ENCODE measurements at places on chromosomes 13 and 19. TPM values are rescaled to one million over a fixed set of nuclear protein-coding genes. Genes with fewer than 3 reads are reported as not detected.

- peaks cover 3% of the 10 kb centered on the region for H3K4me1 ChIP-seq
- H3K4me3 ChIP-seq: no peak overlapping the region
- no peak overlapping the region for H3K27ac ChIP-seq
- no peak for DNase-seq
- H3K36me3 ChIP-seq: peaks cover 2% of the 10 kb centered on the region
- no peaks in the 10 kb centered on the region for H3K27me3 ChIP-seq
Measured at GRCh38 chr19:19530889-19531288, 2.2 kb downstream of the YJEFN3 start.

DNA sequence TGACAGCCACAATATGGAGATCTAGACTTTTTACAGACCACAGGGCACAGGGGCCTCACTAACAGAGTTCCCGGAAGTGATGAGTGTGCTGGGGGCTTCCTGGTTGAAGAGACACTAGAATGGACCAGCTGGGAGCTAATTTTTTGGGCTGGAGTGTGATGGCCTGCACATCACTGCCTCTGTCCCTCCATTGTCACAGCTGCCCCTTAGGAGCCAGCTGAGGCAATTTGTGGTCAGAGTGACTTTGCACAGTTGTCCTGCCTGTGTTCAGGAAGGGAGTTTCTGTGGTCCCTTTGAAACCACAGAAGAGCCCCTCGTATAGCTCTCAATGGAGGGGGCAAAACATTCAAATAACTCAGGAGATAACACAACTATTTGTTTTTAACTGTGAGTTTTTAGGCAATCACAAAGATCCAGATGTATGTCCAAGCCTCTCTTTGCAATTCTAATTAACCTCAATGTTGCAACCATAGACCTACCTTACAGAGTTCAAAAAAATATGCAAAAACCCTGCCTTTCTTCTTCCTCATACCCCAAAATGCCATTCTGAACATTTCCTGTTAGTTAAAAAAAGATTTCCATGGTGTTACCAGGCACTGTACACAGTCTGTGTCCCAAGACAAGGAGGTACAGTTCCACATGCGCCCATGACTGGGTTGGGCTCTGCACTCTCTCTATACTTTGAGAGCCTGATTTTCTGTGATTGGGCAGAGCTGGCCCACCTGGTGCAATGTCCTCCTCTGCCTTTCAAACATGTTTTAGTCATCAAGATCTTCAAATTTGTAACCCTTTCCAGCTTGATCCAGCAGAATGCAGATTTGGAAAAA, 2.4 kb downstream of the ALOX5AP start:
- H3K4me3 ChIP-seq: no peak overlapping the region
- DNase-seq: no peak

The ZNF230 gene
- 7.3 TPM for total RNA-seq

The RGL3 gene
- 45.2 TPM for total RNA-seq

The TEX26 gene
- total RNA-seq: 6.2 TPM

Data from lung (tissue), 17 donors.